ENCODE measurements at places on chromosomes 1 and 21.

- DNase-seq = no peak
Measured at GRCh38 chr1:165439330-165439729, 5.6 kb downstream of the RXRG start.

DNA sequence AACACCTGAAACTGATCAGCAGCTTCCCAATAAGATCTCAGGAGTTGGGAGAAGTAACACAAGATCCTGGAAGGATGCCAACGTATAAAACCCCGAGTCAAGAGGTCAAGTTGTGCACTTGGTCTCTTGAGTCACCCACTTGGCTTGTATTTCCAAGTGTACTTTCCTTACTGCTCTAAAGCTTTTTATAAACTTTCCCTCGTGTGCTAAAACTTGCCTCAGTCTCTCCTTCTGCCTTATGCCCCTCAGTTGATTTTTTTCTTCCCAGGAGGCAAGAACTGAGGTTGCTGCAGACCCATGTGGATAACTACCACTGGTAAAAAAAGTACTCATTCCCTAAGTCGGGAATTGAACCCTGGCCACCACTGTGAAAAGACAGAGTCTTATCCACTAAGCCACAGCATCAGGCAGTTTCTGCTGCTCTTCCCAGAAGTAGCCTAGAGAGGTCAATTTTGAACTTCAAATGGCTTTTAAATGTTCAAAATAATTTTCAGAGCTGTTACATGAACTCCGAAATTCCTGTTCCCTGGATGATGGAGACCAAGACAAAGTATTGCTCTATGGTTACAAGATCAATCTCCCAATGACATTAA lies 28.9 kb downstream of the ITLN2 start:
- DNase-seq = no peak

DNA sequence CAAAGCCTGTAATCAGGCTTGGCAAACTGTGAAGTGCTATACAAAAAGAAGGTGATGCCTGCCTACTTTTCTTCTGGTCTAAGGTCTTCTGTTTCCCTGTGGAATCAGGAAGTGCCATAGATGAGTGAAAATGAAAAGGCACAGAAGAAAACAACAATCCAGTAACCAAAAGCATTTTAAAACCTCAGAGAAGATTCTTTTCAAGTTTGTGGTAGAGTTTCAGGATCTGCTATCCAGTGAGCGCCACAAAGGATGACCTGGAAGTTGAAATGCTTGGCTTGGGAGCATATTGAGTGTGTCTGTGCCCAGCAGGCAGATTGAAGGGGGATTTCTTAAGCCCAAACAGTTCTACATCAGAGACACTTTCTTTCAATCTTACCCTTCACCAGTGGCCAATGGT lies 272.2 kb downstream of the PAPPA2 start:
- DNase-seq = no peak

GRCh38 chr1:200099040-200099439 lies 71.5 kb downstream of the NR5A2 start:
- DNase-seq = no peak
